ENCODE measurements at places on chromosomes 6 and 20.

- DNase-seq = no peak
Measured at GRCh38 chr6:16306334-16306733, 67.9 kb downstream of the GMPR start.

- DNase-seq = no peak
Measured at GRCh38 chr20:21397341-21398108, at the start of gene NKX2-4. Gene NKX2-4, minus strand, starts transcription at chr20:21397526. Its CDS starts 127 bp downstream, at chr20:21397399.

GRCh38 chr6:125759959-125760457 is 10.6 kb downstream of the HEY2 start:
- no peak for DNase-seq

DNA sequence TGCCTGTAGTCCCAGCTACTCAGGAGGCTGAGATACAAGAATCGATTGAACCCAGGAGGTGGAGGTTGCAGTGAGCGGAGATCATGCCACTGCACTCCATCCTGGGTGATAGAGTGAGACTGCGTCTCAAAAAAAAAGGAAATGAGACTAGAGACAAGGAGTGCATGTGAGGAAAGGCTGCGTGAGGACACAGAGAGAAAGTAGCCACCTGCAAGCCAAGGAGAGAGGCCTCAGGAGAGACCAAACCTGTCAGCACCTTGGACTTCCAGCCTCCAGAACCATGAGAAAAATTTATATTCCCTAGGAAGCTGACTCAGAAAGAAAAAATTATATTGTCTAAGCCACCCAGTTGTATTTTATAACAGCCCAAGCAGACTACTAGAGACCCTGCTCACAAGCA is 7.4 kb upstream of the BEND3 start:
- DNase-seq = no peak

DNA sequence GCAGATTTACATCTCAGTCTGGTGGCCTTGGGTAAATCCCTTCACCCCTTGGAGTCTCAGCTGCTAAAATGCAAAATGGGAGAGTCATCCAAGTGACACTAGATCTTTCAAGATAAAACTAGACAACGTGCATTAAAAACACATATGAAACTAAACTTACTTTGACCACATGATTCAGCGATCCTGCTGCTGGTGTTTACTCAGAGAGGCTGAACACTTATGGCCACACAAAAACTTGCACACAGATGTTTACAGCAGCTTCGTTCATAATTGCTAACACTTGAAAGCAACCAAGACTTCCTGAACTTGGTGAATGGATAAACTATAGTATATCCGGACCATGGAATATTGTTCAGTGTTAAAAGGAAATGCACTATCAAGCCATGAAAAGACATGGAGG is 55.3 kb upstream of the GPR6 start:
- no peak for DNase-seq

- no peak for DNase-seq
Measured at GRCh38 chr6:154123155-154123956, 84.3 kb downstream of the OPRM1 start.

DNA sequence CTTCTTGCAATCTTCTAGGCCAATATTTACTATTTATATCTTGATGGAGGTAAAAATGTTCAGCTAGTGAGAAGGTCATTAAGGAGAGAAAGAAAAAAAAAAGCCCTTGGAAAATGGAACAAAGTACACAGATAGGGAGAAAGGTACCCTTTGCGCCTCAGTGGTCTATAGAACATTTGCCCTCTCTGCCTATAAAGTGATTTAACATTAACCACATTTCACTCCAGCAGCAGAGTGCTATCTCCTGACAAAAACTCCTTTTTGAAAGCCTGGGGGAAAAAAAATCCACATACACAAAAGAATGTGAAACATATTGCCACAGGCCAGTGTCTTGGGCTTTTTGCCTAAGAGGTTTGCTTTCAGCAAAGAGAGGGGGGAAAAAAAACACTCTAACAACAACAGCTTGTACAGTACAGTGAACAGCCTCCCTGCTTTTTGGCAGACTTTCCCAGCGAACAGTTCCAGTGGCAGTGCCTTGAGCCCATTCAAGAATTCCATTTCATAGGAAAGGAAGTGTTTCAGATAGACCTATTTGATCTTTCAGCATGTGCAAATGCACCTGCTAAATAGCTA is 695 bp downstream of the ARHGAP18 start:
- DNase-seq = no peak

- peak; percentile 18 for DNase-seq
Measured at GRCh38 chr20:24838546-24839535, 110.2 kb upstream of the CST7 start.

DNA sequence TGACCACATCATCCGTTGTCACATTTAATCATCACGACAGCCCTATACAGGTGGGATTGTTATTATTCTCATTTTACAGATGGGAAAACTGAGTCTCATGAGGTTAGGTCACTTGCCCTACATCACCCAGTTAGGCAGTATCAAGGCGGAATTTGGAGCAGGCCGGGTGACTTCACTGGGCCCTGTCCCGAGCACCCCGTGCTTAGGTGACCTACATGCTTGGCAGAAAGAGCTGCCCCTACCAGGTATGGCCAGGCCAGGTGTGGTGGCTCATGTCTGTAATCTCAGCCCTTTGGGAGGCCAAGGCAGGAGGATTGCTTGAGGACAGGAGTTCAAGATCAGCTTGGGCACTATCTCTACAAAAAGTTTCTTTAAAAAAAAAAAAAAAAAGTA is 44.0 kb downstream of the RIN2 start:
- no peak for DNase-seq

DNA sequence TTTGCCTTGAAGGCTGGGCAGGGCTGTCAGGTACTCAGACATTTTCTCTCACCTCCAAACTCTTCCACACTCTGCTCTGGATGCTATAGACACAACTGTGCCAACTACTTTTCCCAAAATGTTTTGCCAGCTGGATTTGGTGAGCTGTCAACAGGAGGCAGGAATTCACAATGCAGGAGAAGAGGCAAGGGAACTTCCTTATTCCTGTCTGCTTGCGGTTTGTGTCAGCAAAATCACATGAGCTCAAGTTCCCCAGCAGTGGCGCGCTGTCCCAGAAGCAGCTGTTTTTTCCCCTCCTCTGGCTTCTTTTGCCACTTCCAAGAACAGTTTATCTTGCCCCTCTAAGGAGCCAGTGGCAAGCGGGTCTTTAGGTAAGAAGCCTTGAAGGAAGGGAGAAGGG is 608.2 kb downstream of the PRKN start:
- DNase-seq = peak; percentile 90
